ENCODE measurements at places on chromosomes 1 and 21. TPM values are rescaled to one million over a fixed set of nuclear protein-coding genes. Genes with fewer than 3 reads are reported as not detected.
A peak's percentile ranks its signal among the peaks of the same experiment; 100 is the strongest.

Gene ZNF593OS
- not detected for total RNA-seq

Gene PIK3C2B
- total RNA-seq: 30.3 TPM

Gene KCNQ4
- total RNA-seq: 2.0 TPM

GRCh38 chr1:64923294-64923718 is 43.0 kb downstream of the JAK1 start:
- no peak for DNase-seq

DNA sequence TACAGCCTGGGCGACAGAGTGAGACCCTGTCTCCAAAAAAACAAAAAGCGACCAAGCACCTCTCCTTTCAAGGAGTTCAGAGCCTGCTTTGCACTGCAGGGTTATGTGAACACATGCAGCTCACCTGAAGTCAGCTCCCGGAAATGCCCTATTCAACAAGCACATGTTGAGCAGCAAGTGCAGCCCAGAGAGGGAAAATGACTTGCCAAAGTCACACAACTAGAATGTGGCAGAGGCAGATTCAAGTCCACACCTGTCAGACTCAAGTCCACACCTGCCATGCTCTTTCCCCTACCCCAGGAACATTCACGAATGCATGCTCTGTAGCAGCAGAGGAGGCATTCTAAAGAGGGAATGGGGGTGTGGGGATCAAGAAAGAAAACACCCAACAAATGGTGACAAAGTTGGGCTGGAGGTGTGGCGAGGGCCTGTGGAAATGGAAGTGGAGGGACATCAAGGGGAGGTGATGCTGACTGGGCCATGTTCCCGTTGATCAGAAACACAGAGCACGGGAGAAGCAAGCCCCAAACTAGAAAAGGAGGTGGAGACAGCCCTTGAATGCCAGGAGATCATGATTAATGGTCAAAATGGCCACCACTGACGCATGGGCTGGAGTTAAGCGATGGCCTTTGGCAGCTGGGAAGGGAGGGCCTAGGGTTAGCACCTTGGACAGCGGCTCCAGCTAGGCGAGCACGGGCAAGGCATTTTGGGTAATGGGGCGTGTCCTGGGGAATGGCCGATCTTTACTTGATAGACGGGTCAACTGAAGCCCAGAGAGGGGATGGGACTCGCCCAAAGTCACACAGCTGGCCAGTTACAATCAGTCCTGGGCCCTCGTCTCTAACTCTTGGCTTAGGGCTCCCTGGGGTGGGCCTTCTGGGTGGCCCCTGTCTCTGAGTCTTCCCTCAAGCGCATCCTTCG is 21.5 kb downstream of the RAP1GAP start:
- peak; percentile 36 for DNase-seq

Gene CSMD2
- total RNA-seq: 0.05 TPM

Gene TTC24
- total RNA-seq: not detected

Gene MAP10
- total RNA-seq: 4.5 TPM

GRCh38 chr21:31133243-31133830 is 95.1 kb upstream of the KRTAP19-8 start:
- DNase-seq: no peak

DNA sequence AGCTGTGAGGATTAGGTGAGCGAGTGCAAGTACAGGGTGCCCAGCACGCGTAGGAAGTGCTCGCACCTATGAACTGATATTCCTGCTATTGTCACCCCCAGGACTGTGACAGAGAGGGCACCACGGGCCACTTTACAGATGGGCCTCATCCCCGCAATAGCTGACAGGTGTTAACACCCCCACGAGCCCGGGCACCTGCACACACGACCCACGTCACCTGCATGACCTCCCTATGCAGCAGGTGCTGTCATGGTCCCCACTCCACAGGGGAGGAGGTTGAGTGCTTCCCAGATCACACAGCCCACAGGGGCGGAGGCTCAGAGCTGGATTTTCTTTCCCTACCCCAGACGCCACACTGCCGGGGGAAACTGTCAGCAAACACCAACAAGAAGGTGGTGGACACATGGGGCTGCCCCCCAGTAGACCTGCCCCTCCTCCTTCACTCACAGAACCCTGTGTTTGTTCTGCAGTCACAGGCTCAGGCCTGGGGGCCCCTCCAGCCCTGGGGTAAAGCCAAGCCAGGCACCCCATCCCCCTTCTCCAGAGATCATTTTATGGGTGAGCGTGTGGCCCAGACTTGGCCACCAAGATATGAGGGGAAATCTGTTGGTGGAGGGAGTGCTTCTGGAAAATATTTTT is 465.5 kb downstream of the MATN1 start:
- no peak for DNase-seq

DNA sequence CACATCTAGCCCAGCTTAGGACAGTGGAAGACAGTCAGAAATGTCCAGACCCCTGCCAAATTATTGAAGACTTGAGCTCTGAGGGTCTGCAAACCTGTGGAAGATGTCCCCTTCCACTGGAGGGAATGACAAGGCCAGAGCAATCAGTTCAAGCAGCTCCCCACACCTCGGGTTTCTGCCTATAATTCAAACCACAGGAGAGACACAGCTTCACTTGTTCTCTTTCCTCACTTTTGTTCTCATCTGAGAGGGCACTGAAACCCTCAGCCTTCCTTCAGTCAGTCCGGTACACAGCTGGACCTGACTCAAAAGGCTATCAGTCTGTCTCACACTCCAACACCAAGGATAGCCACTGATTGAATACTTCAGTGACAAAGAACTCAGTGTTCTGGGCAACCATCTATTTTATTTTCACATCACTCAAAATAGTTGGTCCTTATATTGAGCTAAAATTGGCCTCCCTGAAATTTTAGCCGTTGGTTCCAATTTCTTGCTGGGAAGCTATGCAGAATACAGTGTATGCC is 70.1 kb downstream of the TENT5C start:
- no peak for DNase-seq

DNA sequence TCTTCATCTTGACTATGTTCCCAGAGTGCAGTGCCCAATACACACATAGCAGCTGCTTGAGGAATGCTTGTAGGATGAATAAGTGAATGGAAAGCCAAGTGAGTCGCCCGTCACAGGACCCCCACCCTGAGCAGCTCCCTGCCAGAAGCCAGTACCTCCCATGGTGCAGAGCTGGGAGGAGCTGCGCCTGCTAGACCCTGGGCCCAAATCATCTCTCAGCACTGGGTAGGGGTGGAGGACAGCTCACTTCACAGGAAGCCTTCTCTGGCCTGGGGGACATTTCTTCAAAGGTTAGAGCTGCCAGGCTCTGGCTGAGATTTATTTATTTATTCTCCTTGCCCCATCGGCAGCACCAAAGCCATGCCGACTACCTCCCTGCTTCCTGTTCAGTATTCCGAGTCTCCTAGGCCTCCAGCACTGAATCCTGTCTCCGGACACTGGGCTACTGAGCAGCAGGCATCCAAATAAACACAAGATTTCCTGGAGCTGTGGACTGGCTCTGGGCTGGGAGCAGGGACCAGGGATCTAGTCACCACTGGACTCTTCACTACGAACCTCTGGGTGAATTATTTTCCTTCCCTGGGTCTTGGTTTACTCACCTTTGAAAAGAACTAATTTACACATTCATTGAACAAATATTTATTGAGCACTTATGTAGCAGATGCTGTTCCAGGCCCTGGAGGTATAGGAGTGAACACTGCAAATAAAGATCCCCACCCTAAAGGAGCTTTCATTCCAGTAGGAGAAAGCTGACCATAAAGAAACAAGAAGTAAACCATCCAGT is 187.7 kb downstream of the TRABD2B start:
- no peak for DNase-seq

Gene ENSA
- 145 TPM for total RNA-seq

GRCh38 chr21:45152265-45152746 is 77.9 kb downstream of the ADARB1 start:
- no peak for DNase-seq

Gene NOS1AP
- 4.8 TPM for total RNA-seq

GRCh38 chr21:41482301-41482700 is 25.7 kb downstream of the TMPRSS2 start:
- DNase-seq: no peak

GRCh38 chr1:37035796-37036666 is 1.7 kb upstream of the GRIK3 start:
- DNase-seq: no peak

Gene TFF3
- total RNA-seq: 2.4 TPM

DNA sequence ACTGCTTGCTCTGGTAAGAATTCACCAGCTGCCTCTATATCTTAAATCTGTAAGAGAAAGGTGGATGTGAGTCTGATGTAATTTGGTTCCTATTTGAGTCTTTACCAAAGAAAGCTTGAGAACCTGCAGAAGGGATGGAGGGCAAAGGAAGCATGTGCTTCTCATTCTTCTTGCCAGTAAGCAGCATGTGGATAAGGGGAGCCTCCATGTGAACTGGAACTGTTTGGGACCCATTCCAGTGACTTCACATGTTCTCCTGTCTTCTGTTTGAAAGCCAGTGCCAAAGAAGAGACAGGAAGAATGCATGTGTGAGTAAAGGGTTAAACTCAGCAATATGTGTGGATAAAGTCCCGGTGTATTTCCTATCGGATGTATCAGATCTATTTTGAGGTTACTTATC is 119.6 kb upstream of the ADGRL2 start:
- no peak for DNase-seq

GRCh38 chr1:186983327-186983726 is 154.6 kb downstream of the PLA2G4A start:
- no peak for DNase-seq

Gene SPATA1
- 2.3 TPM for total RNA-seq

DNA sequence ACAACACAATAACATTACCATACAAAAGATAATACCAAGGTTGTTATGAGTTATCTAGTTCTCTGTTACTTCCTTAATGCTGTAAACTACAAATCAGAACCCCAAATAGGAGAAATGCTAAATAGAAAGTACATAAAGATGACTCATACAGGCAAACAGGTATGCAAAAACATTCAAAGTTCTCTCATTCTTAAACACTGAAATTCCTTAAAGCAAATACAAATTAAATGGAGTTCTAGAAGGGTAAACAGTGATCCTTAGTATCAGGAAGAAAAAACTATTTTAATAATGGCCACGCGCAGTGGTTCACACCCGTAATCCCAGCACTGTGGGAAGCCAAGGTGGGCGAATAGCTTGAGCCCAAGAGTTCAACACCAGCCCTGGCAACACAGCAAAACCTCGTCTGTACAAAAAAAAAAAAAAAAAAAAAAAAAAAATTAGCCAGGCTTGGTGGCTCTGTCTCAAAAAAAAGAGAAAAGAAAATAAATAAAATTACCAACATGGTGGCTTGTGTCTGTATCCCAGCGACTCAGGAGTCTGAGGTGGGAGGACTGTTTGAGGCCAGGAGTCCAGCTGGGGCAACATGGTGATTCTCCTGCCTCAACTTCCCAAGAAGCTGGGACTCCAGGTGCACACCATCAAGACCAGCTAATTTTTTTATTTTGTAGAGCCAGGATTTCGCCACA is 17.5 kb downstream of the FBXO42 start:
- DNase-seq: no peak
